ENCODE measurements at places on chromosomes 1 and 21.
A peak's percentile ranks its signal among the peaks of the same experiment; 100 is the strongest.

DNA sequence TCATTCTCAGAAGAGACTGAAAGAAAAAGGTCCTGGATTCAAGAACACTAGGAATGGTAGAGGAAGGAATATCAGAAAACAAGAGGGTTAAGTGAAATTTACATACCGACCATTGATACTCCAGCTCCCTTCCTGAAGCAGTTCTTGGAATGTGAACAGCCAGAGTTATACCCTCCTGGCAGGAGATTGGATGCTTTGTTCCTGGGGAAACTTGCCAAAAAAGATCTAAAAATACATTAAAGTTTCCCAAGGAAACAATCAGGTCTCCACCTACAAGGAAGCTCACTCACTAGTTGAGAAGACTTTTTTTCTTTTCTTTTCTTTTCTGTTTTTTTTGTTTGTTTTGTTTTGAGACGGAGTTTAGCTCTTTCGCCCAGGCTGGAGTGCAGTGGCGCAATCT is 91.1 kb downstream of the HLX start:
- no peak for DNase-seq

DNA sequence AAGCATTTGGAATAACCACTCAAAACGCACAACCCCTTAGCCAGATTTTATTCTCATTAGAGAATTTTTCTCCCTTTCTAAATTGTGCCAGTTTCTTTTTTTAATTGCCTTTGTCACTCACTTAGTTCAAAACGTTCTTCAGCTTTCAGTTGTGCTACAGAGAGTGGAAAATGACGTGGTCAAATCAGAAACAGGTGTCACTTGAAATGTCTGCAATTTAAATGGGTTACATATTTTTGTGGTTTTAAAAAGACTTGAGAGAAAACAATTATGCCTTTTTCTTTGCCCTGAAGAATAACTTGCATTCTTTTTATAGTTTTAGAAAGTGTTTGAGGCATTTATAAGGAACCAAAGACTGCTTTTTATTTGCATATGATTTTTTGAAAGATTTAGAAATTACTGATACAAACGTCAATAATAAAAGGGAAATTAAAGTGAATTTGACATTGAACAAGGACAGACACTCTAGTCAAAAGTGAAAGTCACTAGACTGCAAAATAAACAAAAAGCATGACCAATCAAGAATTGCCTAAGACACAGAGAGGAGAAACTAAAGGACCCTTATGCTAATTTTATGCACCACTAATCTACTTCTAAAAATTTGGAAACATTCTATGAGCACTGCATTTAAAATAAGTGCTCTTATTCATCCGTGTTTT is 191.0 kb downstream of the TPR start:
- no peak for DNase-seq

DNA sequence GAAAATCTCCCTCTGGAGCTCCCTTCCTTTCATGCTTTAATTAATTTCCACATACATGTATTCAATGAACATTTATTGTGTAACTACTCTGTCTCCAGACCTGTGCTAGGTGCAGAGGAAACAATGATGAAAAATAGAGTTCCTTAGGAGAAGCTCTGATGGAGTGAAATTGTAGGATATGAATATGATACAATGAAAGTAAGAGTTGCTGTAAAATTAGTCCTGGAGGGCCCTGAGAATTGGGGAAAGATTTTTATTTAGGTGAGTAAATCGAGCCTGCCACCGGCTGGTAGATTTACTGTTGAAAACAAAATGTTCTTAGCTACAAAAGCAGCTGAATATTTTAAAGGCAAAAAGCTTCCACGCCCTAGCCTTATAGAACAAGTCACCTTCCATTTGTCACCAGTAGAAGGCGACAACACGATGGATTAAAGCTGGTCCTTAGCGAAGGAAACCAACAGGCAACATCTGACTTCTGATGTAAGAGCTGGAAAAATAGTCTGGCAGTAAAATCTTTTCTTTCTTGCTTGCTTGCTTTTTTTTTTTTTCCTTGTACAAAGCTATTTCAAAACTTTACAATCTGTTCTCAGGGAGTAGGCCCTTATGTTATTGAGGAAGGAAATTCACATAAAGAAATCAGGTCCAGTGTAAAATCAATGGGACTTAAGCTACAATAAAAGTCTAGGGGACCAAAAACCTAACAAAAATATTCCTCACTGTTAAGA is 82.0 kb upstream of the ROR1 start:
- peak; percentile 12 for DNase-seq

DNA sequence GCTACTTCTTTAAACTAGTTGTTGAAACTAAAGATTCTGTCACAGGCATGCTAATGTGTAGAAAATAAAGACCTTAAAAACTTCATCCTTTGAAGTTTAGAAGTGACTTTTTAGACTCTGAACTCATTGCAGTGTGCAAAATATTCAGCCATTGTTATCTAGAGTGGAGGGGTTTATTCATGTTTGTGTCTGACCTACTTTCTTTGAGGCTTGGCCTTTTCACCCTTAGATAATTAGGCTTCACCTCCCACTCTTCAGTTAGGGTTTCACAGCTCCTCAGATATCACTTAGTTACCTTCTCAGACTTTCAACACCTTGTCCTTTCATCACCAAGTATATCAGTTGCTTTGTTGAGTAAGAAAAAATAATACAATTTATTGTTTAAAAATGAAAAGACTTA is 75.9 kb downstream of the IVNS1ABP start:
- DNase-seq: no peak

- no peak for DNase-seq
These were observed 284.9 kb downstream of the GRIK1 start for GRCh38 chr21:29654855-29655254.

All from NCI-H524 treated with DMSO at 0.1 percent for 48 hours (cell line).